Cortex of kidney (tissue), 1 donor: ENCODE measurements at places on chromosomes 2 and 18.

GRCh38 chr2:234730066-234730640, 221.7 kb upstream of the SH3BP4 start:
- no peak for DNase-seq

DNA sequence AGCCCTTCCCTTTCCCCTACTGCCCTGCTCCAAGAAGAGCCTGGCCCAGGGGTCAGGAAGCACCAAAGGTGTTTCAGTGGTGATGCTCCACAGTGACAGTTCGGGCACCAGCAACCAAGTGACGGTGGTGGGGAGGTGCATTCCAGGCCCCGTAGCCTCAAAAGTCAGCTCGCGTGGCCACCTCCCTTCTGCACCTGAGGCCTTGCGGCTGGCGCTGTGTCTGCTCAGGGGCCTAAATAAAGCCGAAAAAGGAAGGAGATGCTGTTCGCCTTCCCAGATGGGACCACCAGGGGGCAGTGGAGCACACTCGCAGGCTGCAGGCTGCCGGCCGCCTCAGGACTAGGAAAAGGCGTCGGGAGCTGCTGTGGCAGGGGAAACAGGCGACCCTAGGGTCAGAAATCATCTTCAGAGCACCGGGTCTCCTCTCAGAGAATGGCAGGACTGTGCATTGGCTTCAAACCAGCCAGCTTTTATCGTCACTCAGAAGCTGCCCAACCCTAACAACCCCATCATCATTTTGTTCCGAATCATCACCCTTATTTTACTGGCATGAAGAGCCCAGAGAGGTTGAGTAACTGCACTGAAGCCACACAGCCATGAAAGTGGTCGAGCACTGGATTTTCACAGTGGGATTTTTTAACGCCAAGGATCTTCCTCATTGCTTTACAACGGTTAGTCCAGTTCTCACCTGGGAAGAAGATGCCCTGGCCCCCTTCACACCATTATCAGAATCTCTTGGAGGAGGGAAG, 213.0 kb upstream of the CELF4 start:
- DNase-seq: no peak

- no peak for DNase-seq
Observed at GRCh38 chr2:88019985-88020384, 3.6 kb upstream of the RNU2-63P start.

- DNase-seq: no peak
Observed at GRCh38 chr2:139427164-139427563, 647.0 kb upstream of the NXPH2 start.

DNA sequence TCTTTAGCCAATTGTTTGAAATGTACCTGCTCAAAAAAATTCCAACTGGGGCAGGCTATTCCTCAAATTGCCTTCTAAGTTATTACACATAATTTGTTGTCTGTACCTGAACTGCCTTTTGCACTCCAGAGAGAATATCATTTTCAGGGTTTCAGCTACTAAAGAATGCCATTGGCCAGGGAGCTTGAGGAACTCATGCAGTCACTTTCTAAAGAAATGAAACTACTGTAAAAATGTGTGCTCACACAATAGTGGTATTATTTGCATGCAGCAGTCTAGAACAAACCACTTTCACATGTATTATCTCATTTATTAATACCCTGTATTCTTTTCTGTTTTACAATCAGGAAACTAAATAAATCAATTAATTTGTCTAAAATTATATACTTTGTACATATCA, 152.2 kb downstream of the PID1 start:
- DNase-seq: no peak

DNA sequence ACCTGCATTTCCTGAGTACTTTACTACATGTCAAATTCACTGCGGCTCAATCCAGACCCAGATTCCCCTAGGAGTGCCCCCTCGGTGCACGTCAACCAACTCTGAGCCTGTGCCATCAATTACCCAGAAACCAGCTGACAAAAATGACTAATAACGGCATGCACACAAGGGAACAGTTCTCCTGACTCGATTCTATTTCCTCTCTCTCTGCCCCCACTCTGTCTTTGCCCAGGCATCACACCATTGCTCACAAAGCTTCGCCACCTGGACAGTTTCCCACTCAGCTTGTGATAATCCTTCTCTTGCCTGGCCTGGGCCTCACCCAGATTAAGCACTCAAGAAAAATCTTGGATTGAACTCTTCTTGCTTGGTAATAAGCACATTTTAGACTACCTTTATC, 115.3 kb upstream of the NDUFV2 start:
- no peak for DNase-seq

GRCh38 chr2:38092196-38092902, 16.4 kb upstream of the CYP1B1 start:
- no peak for DNase-seq

DNA sequence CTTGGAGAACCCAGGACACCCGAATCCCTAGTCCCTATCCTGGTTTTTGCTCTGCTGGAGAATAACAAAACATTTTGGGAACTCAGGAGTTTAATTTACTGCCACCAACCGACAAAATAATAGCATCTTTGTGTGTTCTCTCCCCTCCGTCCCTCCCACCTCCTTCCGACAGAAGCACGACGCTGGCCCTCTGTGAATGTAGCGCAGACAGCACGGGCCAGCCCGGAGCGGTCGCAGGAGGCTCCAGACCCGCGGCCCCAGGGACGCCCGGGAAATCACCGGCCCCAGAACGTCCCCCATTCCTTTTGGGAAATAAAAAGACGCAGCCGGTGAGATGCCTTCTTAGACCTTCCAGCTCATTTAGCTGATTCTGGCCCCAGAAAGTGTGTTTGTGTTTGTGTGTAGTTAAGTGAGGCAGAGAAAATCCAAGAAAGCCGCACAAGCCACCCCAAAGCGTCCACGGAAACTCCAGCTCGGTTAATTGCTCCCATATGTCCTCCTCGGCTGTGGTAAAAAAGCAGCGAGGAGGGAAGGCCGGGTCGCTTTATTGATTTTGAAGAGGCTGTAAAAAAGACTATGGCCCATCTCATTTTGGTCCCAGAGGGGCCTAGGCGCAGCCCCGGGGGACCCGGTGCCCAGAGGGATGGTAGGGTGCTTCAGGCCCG, 577 bp upstream of the TANC1 start:
- no peak for DNase-seq

DNA sequence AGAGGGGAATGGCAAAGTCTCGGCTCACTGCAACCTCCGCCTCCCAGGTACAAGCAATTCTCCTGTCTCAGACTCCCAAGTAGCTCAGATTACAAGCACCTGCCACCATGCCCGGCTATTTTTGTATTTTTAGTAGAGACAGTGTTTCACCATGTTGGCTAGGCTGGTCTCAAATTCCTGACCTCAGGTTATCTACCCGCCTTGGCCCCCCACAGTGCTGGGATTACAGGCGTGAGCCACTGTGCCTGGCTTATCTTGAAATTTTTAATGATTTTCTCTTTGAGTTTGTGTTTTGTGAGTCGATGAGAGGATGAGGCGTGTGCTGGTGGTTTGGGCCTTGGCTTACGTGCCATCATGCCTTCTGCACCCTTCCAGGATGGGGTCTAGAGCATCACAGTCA, 101.3 kb upstream of the ST3GAL5 start:
- no peak for DNase-seq

DNA sequence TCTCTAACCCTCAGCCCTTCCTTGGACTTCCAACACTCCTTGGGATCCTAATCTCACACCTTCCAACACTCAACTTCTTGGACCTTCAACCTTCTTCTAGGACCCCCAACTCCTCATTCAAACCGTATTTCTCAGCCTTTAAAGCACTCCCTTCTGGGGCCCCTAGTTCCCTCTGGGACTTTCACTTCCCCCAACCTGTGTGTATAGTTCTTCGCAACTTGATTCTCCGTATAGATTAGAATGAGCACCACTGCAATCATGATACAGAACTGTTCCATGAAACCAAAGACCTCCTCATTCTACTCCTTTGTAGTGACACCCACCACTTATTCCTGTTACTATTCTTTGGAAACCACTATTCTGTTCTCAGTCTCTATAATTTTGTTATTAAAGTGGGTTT, 62.0 kb upstream of the NFU1 start:
- no peak for DNase-seq

DNA sequence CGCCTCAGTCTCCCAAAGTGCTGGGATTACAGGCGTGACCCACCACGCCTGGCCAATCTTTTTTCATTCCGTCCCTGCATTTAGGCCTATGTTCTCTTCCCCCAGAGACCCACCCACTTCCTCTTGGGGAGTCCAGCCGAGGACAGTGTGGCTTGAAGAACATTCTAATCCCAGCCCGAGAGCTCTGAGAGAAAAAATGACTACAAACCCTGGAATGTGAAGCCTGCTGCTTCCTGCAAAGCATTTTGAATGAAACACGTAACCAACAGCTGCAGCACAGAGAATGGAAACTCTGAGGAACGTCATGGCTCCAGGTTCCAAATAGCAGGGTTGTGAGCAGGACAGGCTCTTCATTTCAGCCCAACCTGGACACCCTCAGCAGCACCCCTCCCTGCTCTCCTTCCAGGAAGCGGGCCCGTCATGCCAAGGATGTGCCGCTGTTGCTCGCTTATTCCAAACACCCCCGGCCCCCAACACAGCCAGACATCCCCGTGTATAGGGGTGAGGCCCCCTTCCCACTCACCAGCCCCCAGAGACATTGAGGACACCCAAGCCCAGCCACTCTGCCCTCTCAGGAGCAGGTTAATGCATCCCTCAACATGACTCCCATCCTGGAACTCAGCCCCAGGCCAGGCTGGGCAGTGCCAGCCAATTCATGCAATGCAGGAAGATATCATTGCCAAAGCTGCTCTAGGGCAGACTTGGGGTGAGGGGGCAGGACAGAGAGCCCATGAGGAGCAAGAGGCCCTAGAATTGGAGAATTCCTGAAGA, 139.8 kb downstream of the ZFP36L2 start:
- DNase-seq: no peak

DNA sequence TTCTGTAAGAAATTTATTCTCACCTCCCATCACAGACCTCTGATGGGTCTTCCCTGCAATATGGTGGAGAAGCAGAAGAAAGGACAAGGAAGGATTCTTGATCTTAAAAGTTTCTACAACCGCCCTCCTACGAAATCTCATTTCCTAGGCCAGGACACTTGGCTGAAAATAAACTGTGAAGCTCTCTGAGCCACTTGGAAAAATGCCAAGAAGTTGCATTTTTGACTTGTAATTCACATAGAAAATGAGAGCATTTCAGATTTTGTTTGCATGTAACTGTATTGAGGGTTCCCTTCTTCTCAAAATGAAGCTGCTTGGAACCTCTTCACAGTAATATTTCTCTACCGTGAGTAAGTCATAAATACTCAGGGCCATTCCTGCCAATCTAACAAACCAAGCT, 458.3 kb upstream of the SLC14A2 start:
- DNase-seq: no peak

- DNase-seq: no peak
Observed at GRCh38 chr2:74735564-74735963, 81.5 kb downstream of the SEMA4F start.

- DNase-seq: no peak
Observed at GRCh38 chr2:101132202-101132601, 19.0 kb downstream of the TBC1D8 start.

DNA sequence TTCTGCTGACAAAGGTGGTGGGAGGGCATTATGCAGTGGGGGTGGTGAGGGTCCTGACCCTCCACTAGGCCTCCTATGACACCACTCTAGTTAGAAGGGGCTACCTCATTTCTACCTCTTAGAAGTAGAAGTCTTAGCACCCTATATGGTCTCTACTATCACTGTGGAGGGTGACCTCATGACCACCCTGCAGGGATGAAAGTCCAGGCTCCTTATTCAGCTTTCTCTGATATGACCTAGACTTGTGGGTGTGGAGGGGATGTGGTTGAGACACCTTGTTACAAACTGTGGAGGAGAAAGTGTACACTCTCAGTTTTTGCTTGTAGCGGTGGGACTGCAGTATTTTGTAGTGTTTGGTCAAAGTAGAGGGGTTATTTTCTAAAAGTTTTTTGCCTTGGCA, 18.6 kb downstream of the TMEM182 start:
- DNase-seq: no peak

DNA sequence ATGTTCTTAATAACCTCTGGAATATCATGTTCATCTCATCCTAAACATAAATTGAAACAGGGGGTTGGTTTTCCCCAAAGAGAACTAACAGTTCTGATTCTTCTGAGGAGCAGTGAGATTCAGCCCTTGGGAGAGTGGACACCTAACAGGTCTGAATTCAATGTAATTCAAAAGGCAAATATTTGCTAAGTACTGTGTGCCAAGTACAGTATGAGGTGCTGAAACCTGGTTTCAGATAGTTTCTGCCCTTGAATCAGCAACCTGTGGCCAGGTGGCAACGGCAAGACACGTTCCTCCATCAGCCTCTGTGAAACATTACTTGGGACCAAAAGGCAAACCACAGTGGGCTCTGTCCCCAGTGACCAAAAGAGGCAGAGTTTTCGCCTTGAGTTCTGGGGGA, 1.3 kb downstream of the LRRC30 start:
- no peak for DNase-seq

- no peak for DNase-seq
Observed at GRCh38 chr2:16198166-16198912, 258.0 kb downstream of the MYCN start.

DNA sequence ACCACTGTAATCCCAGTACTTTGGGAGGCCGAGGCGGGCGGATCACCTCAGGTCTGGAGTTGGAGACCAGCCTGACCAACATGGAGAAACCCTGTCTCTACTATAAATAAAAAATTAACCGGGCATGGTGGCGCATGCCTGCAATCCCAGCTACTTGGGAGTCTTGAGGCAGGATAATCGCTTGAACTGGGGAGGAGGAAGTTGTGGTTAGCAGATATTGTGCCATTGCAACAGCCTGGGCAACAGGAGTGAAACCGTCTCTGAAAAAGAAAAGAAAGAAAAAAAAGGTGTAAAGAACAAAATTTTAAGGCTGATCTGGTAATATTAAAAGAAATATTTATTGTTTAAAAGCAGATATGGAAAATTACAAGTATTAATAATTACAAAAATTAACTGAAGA, 29.7 kb downstream of the ZNF804A start:
- DNase-seq: no peak

- no peak for DNase-seq
Observed at GRCh38 chr18:23994361-23994902, 20.1 kb upstream of the TTC39C start.

DNA sequence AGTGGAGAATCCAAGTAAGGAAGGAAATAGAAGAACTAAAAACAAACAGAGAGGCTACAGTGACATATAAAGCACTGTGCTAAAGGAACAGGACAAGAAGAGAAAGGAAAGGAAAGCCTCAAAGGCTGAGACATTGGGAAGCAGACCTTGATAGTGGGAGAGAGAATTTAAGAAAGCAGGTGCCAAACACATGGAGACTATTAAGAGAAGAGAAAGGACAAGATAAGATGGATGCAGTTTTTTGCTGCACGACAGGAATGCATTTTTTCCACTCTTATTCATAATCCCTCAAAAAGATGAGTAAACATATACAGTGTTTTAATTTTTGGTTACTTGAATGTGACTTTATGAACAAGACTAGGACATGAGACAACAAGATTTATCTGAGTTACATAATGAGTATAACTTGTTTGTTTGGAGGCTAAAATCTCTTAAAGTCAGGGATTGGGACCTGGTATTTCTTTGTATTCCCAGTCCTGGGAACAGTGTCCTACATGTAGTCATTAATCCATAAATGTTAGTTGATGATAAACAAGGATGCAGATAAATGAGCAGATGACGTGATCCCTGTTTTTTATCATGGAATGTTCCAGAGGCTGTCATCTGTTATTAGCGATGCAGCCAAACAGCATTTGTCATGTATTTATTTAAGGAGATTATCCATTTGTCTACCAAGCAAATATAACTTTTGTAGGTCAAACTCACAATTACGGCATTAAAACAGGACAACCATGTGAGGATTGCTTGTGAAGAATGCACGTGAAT, 141.7 kb downstream of the DNER start:
- no peak for DNase-seq

- DNase-seq: no peak
Observed at GRCh38 chr2:241313543-241314095, 1.9 kb downstream of the HDLBP start.

- no peak for DNase-seq
Observed at GRCh38 chr18:45284174-45284573, 331.1 kb upstream of the SLC14A2 start.
